ENCODE measurements at places on chromosomes 1 and 21.

DNA sequence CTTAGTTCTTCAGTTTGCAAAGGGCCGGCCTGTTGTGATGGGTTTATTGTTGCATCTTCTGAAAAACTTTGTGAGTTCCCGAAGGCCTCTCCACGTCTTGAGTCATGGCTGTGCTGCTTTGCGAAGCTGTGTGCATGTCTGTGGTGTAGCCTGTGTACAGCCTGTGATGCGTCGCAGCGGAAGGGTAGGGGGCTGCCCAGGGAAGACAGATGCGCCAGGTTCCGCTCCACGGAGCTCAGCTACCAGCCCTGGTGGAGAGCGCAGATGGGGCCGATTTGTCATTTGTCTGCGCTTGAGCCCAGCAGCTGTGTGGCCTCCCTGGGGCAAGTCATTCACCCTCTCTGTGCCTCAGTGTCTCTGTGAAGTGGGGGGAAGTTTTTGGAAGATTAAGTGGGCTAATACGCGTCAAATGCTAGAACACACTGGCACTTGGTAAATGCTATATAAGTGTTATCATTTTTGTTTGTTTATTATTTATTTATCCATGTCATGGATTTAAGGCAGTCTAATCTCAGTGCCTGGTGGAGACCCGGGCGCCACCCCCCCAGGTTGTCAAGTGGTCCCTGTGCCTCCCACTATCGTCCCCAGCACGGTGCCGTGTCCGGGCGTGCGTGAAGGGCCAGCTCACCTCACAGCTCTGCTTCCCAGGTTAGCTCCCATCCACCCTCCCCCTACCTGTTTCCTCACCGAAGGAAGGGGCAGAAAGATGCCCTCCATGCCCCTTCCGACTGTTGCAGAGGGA is 8.4 kb downstream of the PDE9A start:
- DNase-seq, result no peak

DNA sequence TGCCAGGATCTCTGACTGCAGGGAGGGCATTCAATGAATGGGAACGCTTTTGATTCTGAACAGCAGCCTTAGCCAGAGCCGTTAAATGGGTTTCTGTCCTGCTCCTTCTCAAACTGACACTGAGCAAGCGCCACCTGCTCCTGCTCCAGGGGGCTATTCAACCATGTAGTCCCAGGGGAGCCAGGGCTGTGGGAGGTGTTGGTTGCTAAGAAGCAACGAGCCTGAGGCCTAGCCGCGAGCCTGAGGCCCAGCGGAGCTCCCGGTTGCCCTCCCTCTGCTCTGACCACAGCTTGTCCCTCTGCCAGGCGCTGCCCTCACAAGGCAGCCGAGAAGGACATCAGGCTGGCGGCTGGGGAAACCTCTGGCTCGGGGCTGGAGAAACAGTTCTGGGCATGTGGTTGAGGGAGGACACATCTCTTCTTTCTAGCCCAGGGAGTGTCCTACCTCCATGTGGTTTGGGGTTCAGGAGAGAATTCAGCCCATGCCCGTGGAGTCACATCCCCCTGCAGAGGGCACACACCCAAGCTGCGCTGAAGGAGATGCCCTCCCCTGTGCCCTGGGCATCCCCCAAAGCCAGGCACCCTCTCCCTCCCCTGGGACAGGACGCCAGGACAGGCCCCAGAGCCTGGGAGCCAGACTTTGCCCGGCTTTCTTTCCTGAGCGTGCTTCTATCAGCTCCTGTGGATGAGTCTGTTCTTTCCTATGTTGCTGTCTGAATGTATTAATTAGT is 18.0 kb downstream of the PCP4 start:
- DNase-seq, result no peak

- DNase-seq, result no peak
Observed at GRCh38 chr1:165891111-165891860, 63.9 kb downstream of the UCK2 start.

GRCh38 chr21:35473496-35473895 is 424.4 kb upstream of the RUNX1 start:
- no peak for DNase-seq

DNA sequence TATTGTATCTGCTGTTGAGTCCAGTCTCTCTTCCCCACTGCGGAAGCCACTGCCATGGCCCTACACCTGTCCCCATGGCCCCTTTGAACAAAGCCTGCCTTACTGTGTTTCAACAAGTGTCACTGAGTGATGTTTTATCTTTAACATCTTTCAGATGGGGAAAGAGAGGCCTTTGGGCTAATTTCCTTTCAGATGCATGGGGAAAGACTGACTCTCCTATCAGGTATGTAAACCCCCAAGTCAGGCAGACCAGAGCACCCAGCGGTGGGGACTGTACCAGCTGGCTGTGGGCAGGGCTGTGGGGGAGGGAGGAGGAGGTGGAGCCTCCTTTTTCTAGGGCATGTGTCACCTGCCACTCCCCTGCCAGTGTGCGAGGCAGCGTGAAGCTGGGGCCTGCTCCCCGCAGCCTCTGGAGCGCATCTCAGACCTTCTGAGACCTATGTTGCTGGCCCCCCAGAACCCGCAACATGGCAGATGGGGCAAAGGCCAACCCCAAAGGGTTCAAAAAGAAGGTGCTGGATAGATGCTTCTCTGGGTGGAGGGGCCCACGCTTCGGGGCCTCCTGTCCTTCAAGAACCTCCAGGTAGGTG is at the start of gene PLA2G2F:
Gene PLA2G2F, plus strand, starts transcription at position 363 of the 590 bp plus-strand sequence. Its CDS starts 105 bp downstream, at position 468.
- no peak for DNase-seq

GRCh38 chr1:196070940-196071339 is 537.3 kb downstream of the KCNT2 start:
- no peak for DNase-seq

- no peak for DNase-seq
Observed at GRCh38 chr1:221625026-221625425, 116.9 kb downstream of the DUSP10 start.

- DNase-seq, result no peak
Observed at GRCh38 chr21:14454016-14455009, 71.4 kb upstream of the HSPA13 start.

- no peak for DNase-seq
Observed at GRCh38 chr1:38331496-38332210, 285.1 kb upstream of the POU3F1 start.

DNA sequence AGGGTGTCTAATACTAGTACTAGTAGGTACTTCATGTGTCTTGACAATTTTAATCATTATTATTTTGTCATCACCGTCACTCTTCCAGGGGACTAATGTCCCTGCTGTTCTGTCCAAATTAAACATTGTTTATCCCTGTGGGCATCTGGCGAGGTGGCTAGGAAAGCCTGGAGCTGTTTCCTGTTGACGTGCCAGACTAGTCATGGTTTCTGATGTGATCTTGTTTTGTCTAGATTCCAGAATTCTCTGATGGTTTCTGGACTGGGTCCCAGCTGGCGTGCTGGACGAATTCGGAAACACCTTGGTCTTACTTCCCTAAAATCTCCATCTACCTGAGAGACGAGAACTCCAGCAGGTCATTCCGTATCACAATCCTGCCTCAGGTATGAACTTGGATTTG is 66.1 kb upstream of the FAM3B start:
- no peak for DNase-seq

- DNase-seq, result no peak
Observed at GRCh38 chr1:245419461-245419978, 264.7 kb downstream of the KIF26B start.

DNA sequence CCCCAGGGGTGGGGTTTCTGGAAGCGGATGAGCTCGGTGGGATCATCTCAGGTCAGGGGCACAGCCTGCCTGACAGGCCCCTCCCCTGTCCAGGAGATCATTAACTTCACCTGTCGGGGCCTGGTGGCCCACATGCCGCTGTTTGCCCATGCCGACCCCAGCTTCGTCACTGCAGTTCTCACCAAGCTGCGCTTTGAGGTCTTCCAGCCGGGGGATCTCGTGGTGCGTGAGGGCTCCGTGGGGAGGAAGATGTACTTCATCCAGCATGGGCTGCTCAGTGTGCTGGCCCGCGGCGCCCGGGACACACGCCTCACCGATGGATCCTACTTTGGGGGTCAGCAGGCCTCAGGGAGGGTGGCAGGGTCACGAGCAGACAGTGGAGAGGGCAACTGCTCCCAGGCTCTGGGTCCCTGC is 8.4 kb downstream of the HCN3 start:
- no peak for DNase-seq

GRCh38 chr1:221644663-221645258 is 97.1 kb downstream of the DUSP10 start:
- no peak for DNase-seq

GRCh38 chr1:41503538-41504113 is 19.1 kb upstream of the EDN2 start:
- no peak for DNase-seq

GRCh38 chr1:47393141-47393540 is 22.9 kb upstream of the FOXE3 start:
- no peak for DNase-seq

GRCh38 chr1:60055336-60055735 is 18.2 kb downstream of the C1orf87 start:
- DNase-seq, result no peak

DNA sequence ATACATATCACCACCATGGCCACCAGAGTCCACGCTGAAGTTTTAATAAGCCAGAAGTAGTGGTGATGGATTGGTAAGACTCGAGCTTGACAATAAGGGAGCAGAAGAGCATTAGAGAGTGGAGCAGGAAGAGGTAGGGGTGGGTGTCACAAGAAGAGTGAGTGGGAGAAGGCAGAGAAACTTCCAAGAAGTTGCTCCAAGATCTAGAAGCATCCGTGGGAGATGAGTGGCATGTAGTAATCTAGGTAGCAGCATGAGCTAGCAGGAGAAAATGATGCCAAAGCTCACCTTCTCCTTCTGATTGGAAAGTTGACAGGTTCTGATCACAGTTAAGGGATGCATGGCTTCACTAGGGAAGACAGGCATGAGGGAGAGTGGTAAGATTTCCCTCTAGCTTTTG is 49.2 kb downstream of the PLXNA2 start:
- DNase-seq, result no peak

DNA sequence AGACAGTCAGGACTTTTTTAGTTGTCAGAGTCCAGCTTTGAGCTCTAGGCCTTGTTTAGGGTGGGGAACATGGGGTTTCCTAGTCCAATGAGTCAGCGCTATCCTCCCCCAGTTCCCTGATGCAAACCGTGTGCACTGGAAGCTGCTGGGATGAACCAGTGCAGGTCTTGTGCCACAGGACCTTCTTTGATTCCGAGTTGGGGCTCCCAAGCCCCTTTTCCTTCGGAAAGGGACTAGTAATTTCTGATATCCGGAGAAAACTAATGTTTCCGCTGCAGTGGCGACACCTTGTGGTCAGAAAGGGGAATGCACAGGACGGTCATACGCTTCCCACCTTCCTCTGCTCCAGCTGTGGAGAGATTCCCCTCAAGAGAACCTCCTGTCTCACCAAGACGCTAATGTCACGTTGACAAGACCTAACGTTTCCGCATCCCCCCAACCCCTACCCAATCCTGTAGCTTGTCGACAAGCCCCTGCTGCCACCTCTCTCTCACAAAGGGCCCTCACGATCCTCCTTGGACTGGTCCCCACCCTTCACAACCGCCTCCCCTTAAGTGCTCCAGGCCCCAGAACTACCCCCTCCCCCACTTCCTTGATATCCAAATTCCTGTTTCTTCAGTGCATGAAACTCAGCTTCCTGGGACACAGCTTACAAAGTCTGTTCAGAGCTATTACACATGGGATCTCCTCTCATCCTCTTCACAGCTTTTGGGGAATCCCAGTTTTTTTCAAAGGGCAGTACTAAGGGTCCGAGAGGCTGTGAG is 30.9 kb downstream of the GPA33 start:
- DNase-seq, result peak; percentile 37

DNA sequence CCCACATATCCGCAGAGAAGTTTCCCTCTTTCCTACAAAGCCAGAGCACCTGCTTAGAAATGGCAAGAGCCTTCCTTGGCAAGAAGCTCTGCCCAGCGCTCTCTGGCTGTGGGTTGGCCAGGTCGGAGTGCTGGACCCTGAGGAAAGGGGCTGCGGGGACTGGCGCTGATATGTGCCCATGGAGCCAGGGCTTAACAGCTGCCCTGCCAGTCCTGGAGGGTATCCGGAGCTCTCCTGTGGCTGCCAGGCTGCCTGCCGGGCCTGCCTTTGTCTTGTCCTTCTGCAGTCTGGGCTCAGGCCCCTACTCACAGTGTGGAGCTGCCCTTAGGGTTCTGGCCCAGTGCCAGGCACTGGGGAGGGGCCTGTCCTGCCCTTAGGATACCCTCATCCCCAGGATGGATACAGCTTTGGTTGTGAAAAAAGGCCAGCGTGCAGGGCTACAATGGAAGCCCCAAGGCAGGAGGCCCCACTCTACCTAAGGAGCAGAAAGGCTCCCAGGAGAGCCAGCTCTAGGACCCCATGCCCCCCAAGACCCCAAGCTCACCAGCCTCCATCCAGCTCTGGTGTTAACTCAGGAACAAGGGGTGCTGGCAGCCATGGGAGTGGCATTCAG is 43.4 kb downstream of the KIAA1614 start:
- DNase-seq, result no peak

GRCh38 chr1:88581703-88582102 is 102.4 kb upstream of the PKN2 start:
- DNase-seq, result no peak

- DNase-seq, result no peak
Observed at GRCh38 chr1:170765279-170765678, 101.3 kb downstream of the PRRX1 start.

GRCh38 chr1:151822404-151822803 is 9.2 kb downstream of the RORC start:
- DNase-seq, result peak; percentile 43

DNA sequence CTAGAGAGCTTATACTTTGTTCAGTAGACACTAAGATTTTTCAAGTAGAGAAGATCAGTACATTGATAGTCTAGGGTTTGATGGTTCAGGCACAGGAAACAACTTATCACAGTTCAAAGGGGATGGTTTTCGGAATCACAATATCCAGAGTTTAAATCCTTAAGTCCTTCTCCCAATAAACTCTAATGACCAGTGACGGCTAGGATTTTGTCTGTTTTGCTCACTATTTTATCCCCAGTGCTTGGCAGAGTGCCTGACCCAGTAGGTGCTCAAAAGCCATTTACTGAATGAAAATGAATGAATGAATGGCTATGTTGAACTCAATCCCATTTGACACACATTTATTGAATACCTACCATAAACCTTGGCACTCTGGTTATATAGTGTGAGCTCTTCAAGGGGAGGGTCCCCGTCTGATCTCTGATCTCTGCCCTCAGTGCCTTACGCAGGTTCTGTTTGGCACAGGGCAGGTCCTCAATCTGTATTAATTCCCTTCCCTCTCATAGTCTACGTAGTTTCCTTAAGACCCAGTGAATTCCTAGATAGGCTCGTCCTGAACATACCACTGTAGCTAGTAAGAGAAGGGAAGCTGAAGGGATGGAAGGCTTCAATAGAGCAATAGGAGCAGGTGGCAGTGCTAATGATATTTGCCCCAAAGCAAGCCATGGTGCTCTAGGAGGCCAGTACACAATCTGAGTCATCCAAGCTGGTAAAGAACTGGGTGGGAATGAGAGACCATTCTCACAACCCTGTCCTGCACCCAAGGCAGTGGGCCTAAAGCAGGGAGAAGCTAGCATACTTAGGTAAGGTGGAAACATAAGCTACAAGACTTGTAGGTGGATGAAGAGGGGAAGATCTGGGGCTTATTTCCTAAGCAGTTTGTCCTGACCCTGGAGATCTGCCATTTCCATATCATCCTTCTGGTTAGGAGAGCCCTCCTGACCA is 53.4 kb downstream of the DMAP1 start:
- no peak for DNase-seq
